ENCODE measurements at places on chromosomes 7 and 10.

DNA sequence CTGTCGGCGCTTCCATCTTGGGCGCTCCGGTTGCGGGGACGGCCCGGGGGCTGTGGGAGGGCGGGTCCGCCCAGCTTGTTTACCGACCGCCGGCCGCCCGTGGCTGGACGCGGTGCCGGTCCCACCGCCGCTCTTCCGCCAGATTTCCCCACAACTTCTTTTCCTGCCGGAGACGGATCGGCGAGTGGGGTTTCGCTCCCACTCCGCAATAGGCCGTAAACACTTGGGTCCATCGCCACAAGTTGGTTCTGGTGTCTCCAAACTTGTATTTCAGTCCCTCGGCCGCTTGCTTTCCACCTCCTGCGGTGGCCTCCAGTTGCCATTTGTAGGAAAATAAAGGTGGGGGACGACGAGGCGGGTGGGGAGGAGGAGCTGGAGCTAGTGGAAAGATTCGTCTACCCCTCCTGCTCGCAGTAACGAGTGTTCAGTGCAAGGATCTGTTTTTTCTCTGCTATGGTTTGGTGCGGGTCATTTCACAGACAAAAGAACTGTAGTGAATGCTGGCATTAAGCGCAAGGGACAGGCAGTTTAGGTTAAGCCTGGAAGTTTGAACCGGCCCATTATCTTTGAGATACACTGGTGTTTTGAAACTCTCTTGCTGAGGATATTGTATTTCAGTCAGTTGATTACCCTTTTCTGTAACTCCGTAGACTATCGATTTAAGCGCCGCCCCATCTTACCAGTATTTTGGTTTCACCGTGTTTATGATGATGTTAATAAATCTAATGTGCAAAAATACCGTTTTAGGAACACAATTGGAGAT lies 24.3 kb upstream of the ZRANB1 start:
- DNase-seq: no peak

GRCh38 chr7:153886506-153887441 lies 165.4 kb upstream of the DPP6 start:
- no peak for DNase-seq

GRCh38 chr7:137804836-137805235 lies 41.9 kb downstream of the DGKI start:
- no peak for DNase-seq

DNA sequence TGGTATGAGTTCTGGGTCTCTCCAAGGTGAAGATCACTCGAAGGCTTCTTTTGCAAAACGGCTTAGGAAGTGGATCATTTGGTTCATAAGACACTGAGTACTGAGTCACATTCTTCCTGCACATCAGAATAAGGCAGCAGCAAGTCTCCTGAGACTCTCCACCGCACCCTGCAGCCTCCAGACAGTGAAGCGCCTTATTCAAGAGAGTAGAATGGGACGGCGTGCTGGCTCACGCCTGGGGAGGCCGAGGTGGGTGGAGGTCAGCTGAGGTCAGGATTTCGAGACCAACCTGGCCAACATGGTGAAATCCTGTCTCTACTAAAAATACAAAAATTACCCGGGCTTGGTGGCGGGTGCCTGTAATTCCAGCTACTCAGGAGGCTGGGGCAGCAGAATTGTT lies 70.3 kb downstream of the C10orf143 start:
- no peak for DNase-seq

DNA sequence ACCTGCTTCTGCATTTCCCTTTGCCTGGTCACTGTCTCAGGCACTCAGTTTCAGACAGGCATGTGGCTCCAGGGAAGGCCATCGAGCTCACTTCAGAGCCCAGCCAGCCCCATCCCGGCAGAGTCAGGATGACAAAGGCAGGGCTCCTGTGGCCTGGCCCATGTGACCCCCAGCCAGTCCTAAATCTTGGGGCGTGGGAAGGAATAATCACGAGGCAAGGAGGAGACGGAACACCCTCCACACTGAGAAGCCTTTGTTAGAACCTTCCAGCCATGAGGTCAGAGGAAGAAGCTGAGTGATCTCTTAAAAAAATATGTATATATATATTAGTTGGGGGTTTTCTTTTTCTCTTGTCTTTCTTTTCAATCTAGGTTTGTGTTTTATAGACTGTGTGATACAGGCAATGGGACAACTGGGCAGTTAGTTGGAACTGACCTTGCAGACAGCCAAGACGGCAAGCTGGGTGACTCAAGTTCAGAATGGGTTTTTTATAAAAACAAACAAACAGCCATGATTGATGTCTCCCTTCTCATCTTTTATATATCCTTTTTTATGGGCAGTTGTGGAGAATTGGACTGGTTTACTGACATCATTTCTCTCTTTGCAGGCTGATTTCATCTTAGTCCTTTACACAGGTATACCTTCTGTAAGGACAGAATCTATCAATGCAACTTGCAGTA lies 60.8 kb downstream of the CHN2 start:
- no peak for DNase-seq

- no peak for DNase-seq
Observed at GRCh38 chr7:30646154-30646553, 36.1 kb downstream of the CRHR2 start.

DNA sequence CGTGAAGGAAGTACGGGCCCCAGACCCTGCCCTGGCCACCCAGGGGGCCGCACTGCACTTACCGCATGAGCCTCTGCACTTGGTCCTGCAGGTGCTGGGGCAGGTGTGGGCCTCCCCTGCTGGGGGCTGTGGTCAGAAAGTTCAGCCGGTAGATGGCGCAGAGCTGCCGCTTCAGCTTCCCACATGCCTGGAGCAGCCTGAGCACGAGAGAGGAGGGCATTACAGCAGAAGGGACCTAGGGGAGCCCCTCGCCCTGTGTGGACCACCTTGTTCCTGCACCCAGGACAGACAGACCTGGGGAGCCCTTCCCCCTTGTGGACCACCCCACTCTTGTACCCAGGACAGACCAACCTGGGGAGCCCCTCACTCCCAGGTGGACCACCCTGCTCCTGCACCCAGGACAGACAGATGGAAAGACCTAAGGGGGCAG lies 8.7 kb upstream of the PYROXD2 start:
- DNase-seq: no peak

DNA sequence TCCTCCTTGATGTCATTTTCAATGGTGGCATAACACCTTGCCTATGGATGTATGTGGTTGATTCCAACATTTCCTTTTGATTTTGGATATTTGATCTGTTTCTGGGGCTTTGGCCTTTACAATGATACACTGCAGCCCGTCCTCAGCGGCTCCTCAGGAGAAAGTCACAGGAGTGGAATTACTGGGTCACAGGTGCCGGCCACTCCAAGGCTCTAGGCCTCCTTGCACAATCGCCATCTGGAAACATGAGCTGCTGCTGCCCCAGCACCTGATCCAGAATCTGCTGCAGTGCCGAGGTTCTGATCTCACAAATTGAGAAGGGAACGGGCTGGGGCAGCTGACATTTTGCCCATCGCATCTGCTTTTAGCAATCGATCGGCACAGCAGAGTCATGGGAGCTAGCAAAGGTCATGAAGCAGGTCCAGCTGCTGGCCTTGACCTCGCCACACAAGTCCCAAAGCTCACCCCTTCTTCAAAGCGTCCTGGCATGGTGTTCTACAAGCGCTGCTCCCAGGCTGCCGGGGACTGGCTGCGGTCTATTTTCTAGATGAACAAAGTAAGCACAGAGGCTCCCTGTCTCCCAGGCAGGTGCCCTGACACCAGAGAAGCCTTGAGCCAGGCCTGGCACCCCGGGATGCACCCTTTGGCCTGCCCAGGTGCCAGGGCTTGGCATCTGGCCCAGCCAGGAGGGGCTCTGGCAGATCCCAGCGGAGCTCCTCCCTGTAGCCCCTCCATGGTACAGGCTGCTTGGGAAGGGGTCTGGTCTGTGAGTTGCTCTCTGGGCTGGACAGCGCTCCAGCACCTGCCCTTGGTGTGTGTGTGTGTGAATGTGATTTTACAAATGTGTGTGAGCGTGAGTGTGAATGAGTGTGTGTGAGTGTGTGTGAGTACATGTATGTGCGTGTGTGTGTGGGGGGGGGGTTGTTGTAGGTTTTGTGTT lies 201.8 kb downstream of the GLRX3 start:
- no peak for DNase-seq

GRCh38 chr7:150951181-150951520 lies 27.0 kb downstream of the KCNH2 start:
- DNase-seq: no peak

DNA sequence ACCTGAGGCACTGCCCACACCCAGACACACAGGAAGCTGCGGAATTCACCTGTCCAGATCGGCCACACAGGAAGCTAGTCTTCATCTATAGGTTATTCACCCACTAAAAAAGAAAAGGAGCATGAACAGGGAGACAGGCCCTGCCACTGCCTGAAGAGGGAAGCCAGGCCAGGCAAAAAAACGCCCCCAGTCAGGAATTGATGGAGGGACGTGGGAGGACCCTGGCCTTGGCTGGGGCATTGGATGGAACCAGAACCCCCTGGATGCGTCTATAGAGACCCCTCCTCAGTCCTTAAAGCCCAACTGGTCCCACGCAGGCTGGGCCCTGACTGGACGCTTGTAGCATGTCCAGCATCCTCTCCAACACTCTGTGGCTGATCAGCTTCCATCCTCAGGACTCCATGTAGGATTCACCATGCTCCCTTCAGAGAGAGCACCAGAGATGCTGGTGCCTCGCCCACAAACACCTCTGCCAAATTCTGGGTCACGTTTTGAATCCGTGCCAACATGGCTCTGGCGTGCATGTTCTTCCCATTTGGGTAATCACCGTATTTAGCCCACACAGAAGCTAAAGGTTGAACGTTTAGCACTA lies 259.3 kb upstream of the TCERG1L start:
- no peak for DNase-seq

DNA sequence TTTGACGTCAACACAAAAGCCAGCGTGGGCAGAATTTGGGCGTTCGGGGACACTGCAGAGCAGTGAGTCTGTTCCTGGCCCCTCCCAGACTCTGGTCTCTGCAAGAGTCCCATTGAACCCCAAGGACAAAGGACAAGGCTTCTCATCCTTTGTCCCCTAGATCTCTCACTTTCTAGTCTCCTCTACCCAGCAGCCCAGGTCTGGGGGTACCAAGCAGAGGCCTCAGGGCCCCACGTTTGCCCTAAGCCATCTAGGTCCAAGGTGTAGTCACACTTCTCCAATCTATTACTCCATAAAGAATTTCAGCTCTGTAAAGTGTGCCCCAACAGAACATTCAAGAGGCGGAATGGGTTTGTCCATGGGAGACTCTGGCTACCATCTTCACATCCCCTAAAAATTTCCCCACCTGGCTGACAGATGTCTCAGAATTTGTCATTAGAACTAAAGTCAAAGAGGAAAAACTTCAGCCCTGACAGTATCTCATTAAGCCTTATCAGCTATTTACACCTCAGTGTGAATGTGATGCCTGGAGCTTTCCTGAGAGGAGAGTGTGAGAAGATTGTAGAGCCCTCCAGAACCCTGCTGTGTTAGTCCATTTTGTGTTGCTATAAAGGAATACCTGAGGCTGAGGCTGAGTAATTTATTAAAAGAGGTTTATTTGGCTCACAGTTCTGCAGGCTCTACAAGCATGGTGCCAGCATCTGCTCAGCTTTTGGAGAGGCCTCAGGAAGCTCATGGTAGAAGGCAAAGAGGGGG lies 81.4 kb upstream of the HABP2 start:
- DNase-seq: no peak

DNA sequence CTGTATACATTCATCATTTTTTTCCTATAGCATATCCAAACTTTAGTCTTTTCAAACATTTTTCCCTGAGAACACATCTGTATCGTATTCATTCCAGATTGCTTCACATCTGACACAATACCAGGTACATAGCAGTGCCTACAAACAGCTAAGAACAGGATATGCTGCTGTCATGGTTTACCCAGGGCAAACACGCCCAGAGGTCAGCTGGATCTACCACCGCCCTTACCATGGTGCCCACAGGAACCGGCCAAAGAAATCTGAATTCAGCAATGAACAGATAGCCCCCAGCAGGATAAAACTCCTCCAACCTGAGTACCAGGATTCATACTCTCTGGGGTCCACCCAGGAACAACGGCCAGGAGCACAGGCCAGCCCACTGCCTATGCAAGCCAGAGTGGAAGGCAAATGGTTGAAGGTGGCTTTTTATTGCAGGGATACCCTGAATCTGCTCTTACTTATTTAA lies 43.0 kb downstream of the TNS3 start:
- DNase-seq: no peak

DNA sequence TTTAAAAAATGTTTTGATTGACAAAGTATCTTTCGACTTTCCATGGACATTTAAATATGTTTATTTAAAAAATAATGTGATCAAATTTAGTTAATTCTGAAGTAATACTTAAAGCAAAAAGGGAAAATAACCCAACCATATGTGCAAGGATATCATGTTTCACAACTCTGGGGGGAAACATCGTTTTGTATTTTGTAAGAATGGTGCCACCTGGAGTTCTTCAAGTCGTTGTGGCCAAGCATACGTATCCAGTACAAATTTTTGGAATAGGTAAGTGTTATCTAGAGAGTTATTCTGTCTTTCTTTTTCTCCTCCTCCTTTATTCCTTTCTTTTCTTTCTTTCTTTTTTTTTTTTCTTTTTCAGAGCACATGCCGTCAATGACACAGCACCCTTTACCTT lies 176.2 kb upstream of the CSTF2T start:
- no peak for DNase-seq

GRCh38 chr10:50286517-50286916 lies 35.2 kb upstream of the ASAH2 start:
- DNase-seq: no peak

- no peak for DNase-seq
Observed at GRCh38 chr10:90111671-90112070, 410.3 kb downstream of the KIF20B start.

DNA sequence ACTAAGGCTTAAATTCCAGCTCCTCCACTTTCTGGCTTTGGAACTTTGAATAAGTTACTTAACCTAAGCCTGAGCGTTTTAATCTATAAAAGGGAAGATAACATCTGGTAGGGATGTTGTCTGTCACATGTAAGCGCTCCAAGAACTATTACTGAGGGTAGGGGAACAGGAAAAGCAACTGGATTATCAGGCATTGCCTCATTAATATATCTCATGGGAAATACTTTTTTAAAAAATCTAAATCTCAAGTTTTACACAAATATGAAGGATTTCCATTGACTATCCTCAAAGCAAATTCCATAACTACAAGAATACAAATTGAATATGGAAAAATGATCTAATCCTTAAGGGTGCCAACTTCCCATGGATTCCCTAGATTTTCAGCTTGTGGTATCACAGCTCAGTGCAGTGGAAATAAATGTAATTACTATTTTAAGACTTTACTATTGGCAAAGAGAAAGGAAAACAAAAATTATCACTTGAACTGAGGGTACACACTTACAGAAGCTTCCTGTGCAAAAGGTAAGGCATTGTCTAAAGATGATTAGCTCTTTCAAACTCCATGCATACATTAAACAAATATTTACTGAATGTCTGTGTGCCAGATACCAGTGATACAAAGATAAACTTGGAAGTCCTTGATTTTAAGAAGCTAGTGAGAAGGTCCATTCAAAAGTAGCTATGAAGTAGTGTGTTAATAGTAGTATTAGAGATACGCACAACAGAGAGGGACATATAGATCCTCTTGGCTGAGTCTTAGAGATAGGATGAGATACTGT lies 38.4 kb downstream of the NT5C2 start:
- no peak for DNase-seq

- DNase-seq: no peak
Observed at GRCh38 chr10:104043854-104044253, 41.8 kb downstream of the COL17A1 start.

GRCh38 chr10:72785409-72785808 lies 93.5 kb downstream of the MCU start:
- no peak for DNase-seq
